ENCODE measurements at places on chromosomes 2 and 18.

- DNase-seq = no peak
These were observed 45.0 kb downstream of the RTP5 start for GRCh38 chr2:241914542-241914941.

- no peak for DNase-seq
These were observed 1208.4 kb downstream of the DPP10 start for GRCh38 chr2:115650827-115651226.

DNA sequence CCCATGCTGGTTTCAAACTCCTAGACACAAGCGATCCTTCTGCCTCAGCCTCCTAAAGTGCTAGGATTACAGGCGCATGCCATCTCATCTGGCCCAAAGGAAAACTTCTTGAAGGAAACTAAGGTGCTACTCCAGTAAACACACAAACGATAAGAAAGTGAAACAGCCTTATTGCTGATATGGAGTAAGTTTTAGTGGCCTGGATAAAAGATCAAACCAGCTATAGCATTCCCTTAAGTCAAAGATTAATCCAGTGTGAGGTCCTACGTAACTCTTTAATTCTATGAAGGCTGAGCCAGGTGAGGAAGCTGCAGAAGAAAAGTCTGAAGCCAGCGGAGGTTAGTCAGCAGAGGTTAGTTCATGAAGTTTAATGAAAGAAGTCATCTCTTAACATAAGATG is 40.8 kb upstream of the POTEE start:
- DNase-seq = no peak

GRCh38 chr2:238510911-238511613 is 84.3 kb downstream of the ASB1 start:
- DNase-seq = no peak

- no peak for DNase-seq
These were observed 103.5 kb upstream of the PPP1CB start for GRCh38 chr2:28648147-28648546.

DNA sequence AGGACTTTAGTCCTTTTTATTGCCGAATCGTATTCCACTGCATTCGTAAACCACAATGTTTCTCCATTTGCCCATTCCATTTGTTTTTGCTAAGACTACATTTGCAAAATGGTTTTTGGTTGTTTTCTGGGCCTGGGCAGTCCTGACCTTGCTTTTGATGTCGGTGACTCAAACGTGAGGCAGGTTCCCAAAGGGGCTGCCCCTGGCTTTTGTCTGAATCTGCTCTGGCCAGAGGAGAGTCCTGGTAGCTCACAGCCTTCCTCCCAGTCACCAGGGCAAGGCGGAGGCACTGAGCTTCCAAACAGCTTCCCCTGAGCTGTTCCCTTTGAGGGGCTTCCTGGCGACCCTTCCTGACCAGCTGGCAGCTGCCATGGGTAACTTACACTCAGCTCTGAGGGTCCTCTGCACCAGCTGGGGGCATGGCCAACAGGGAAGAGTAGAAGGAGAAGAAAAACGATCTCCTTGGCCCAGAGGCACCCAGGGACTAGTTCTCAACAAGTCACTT is 47.8 kb downstream of the EDAR start:
- DNase-seq = no peak

All from NCI-H226 (cell line).